ENCODE measurements at places on chromosomes 2 and 18. TPM values are rescaled to one million over a fixed set of nuclear protein-coding genes. Genes with fewer than 3 reads are reported as not detected.

GRCh38 chr2:236088368-236089057 lies 79.7 kb downstream of the GBX2 start:
- no peaks in the 10 kb centered on the region for H3K4me1 ChIP-seq
- DNase-seq, result no peak
- H3K27me3 ChIP-seq, result no peaks in the 10 kb centered on the region
- H3K36me3 ChIP-seq, result no peaks in the 10 kb centered on the region
- H3K27ac ChIP-seq, result no peak overlapping the region

- no peak for DNase-seq
- H3K27ac ChIP-seq, result no peak overlapping the region
- H3K36me3 ChIP-seq, result no peaks in the 10 kb centered on the region
- H3K27me3 ChIP-seq, result peaks cover 5% of the 10 kb centered on the region
- no peak overlapping the region for H3K4me3 ChIP-seq
- H3K4me1 ChIP-seq, result no peaks in the 10 kb centered on the region
Observed at GRCh38 chr18:71902482-71902881, 641.7 kb downstream of the CBLN2 start.

- no peaks in the 10 kb centered on the region for H3K4me1 ChIP-seq
- H3K27ac ChIP-seq, result no peak overlapping the region
- no peak overlapping the region for H3K4me3 ChIP-seq
- H3K36me3 ChIP-seq, result no peaks in the 10 kb centered on the region
- H3K27me3 ChIP-seq, result no peaks in the 10 kb centered on the region
- DNase-seq, result no peak
Observed at GRCh38 chr18:72910045-72910444, 42.3 kb upstream of the NETO1 start.

GRCh38 chr2:28568533-28568932 lies 72.7 kb downstream of the PLB1 start:
- no peaks in the 10 kb centered on the region for H3K27me3 ChIP-seq
- no peaks in the 10 kb centered on the region for H3K4me1 ChIP-seq
- H3K27ac ChIP-seq, result no peak overlapping the region
- DNase-seq, result no peak
- H3K4me3 ChIP-seq, result no peak overlapping the region

GRCh38 chr2:178250429-178250828 lies 56.1 kb downstream of the OSBPL6 start:
- H3K27ac ChIP-seq, result no peak overlapping the region
- H3K36me3 ChIP-seq, result no peaks in the 10 kb centered on the region

DNA sequence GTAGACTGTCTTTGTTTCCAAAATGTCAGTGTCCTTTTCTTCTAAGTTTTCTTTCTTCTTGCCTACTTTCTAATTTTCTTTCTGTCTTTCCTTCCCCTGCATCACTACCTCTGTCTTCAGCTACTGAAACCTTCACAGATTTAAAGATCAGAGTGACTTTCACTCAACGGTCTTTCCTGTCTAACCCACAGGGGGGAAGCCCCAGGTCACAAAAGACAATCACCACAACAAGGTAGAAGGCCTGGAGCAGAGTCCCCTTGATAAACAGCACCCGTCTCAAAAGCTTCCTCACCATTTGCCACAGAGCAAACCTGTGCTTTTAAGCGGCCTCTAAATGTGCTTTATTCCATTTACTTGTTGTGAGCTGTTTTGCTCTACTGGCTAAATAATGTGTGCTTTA lies 665.4 kb downstream of the BCL11A start:
- H3K27me3 ChIP-seq, result no peaks in the 10 kb centered on the region
- H3K4me3 ChIP-seq, result no peak overlapping the region
- no peak for DNase-seq
- no peak overlapping the region for H3K27ac ChIP-seq
- no peaks in the 10 kb centered on the region for H3K36me3 ChIP-seq

GRCh38 chr2:31219131-31219969 lies 2.0 kb upstream of the CAPN14 start:
- no peaks in the 10 kb centered on the region for H3K4me1 ChIP-seq
- H3K27ac ChIP-seq, result no peak overlapping the region
- H3K36me3 ChIP-seq, result no peaks in the 10 kb centered on the region
- DNase-seq, result no peak
- no peaks in the 10 kb centered on the region for H3K27me3 ChIP-seq
- no peak overlapping the region for H3K4me3 ChIP-seq

DNA sequence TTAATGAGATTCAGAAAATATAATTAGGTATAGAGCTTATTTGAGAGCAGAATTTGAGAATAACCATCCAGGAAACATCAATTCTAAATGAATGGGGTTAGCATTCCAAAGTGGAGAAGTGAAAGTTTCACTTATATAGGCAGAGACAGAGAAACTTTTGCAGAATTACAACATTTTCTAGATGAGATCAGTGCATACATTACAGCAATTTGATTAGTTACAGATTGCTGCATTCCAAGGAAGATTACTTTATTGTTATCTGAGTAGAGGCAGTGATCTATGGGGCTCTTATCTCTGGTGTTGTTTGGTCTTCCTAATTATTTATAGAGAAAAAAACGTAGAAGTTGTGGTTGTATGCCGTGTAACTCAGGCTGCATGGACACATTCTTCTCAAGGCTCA lies 373.8 kb upstream of the SYT4 start:
- H3K27ac ChIP-seq, result no peak overlapping the region
- no peaks in the 10 kb centered on the region for H3K4me1 ChIP-seq
- no peaks in the 10 kb centered on the region for H3K36me3 ChIP-seq
- no peaks in the 10 kb centered on the region for H3K27me3 ChIP-seq

- no peak overlapping the region for H3K4me3 ChIP-seq
- no peak for DNase-seq
- H3K27ac ChIP-seq, result no peak overlapping the region
- peaks cover 2% of the 10 kb centered on the region for H3K4me1 ChIP-seq
Observed at GRCh38 chr2:175025233-175025632, 20.1 kb upstream of the CHN1 start.

- no peak for DNase-seq
- no peaks in the 10 kb centered on the region for H3K4me1 ChIP-seq
- H3K27ac ChIP-seq, result no peak overlapping the region
- H3K27me3 ChIP-seq, result no peaks in the 10 kb centered on the region
- no peak overlapping the region for H3K4me3 ChIP-seq
Observed at GRCh38 chr2:135952891-135953290, 32.5 kb downstream of the DARS1 start.

GRCh38 chr2:196383799-196384198 lies 212.4 kb upstream of the STK17B start:
- no peaks in the 10 kb centered on the region for H3K27me3 ChIP-seq
- no peaks in the 10 kb centered on the region for H3K36me3 ChIP-seq
- no peak overlapping the region for H3K27ac ChIP-seq
- no peak for DNase-seq
- peaks cover 5% of the 10 kb centered on the region for H3K4me1 ChIP-seq

GRCh38 chr2:64825831-64826491 lies 163.2 kb upstream of the SLC1A4 start:
- no peak for DNase-seq
- no peak overlapping the region for H3K27ac ChIP-seq
- H3K27me3 ChIP-seq, result no peaks in the 10 kb centered on the region
- no peaks in the 10 kb centered on the region for H3K36me3 ChIP-seq
- no peaks in the 10 kb centered on the region for H3K4me1 ChIP-seq

DNA sequence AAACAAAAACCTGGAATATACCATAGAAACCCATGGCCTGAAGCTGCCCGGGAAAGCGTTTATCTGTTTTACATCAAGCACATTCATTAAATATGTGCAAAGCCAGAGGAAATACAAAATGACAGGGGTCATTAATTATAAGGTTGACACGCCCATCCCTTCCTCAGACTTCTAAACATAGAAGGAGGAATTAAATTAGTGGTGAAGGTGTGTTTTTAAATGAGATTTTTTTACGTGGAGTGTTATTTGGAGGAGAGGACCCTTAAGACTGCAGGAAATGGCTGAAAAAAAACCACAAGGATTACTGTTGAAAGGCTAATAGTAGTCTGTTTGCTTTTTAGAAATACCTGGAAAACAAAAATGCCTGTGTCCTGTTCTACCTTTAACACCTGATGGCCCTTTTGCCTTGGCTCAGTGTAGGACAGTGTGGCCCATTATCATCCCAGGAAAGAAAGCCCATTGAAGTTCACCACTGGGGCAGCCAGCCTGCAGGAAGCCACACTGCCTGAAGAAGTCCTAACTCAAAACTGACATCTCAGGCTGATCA lies 123.2 kb downstream of the EPHA4 start:
- H3K36me3 ChIP-seq, result no peaks in the 10 kb centered on the region
- DNase-seq, result no peak
- H3K27ac ChIP-seq, result no peak overlapping the region
- no peak overlapping the region for H3K4me3 ChIP-seq
- no peaks in the 10 kb centered on the region for H3K27me3 ChIP-seq

DNA sequence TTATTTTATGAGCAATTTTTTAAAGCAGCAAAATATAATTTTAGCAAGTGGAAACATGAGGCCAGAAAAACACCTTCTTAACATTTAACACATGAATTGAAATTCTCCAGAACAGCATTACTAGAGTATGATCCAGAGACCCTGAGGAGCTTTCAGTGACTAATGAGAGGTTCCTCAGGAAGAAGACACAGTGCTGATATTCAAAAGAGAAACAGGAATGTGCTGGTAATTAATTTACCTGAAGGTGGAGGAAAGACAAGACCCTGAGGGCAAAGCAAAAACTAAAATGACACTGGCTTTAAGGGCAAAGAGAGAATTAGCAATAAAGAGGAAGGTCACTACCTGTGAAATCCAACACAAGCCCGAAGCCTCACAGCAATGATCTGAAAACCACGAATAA lies 97.0 kb downstream of the CDH2 start:
- no peak for DNase-seq
- H3K4me1 ChIP-seq, result no peaks in the 10 kb centered on the region
- H3K36me3 ChIP-seq, result no peaks in the 10 kb centered on the region
- no peaks in the 10 kb centered on the region for H3K27me3 ChIP-seq
- no peak overlapping the region for H3K4me3 ChIP-seq

GRCh38 chr18:56034949-56035348 lies 447.0 kb upstream of the TCF4 start:
- H3K4me1 ChIP-seq, result no peaks in the 10 kb centered on the region
- H3K27me3 ChIP-seq, result no peaks in the 10 kb centered on the region
- no peak overlapping the region for H3K27ac ChIP-seq
- no peak overlapping the region for H3K4me3 ChIP-seq
- DNase-seq, result no peak

DNA sequence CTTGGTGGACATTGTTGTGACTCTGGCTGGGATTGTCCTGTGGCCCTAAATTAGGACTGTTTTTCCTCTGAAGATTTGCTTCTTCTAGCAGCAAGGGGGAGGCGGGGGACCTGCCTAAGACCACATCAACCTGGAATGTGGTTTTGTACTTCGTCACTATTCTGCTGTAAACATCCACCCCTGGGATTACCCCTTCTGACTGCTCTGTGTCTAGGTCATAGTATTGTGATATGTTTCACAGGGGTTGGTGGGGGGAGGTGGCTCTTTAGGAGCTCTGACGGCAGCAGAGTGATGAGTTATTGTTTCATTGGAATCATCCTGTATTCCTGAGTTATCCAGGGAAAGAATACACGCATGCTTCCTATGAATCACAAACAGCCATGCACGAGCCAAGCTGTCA lies 226.4 kb upstream of the MYT1L start:
- no peak overlapping the region for H3K4me3 ChIP-seq
- H3K27ac ChIP-seq, result no peak overlapping the region
- DNase-seq, result no peak
- H3K36me3 ChIP-seq, result no peaks in the 10 kb centered on the region
- H3K4me1 ChIP-seq, result no peaks in the 10 kb centered on the region

DNA sequence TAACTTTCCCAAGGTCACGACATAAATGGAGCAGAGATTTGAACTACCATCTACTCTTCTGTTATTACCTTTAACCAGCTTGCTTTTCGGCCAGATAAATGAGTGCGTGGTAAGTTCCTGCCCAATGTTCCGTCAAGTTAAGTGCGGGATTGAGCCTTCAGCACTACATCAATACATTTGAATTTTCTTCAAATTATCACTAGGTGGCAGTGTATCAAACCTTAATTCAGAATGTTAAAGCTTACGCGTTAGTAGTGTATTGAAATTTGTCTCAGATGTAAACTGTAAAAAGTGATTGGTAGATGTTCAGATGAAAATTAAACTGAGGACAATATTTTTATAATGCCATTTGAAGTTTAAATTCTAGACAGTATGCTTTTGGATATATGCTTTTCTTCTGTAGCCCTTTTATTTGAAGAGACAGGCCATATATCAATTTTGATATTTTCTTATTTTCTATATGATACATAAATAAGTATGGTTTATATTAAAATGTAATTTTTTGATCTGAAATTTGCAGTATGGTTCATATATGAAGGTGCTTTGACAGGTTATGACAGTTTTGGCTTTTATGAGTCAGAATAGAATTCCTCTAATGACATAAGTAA lies 681.3 kb downstream of the ADCYAP1 start:
- DNase-seq, result no peak
- no peaks in the 10 kb centered on the region for H3K27me3 ChIP-seq
- no peaks in the 10 kb centered on the region for H3K4me1 ChIP-seq
- no peaks in the 10 kb centered on the region for H3K36me3 ChIP-seq

DNA sequence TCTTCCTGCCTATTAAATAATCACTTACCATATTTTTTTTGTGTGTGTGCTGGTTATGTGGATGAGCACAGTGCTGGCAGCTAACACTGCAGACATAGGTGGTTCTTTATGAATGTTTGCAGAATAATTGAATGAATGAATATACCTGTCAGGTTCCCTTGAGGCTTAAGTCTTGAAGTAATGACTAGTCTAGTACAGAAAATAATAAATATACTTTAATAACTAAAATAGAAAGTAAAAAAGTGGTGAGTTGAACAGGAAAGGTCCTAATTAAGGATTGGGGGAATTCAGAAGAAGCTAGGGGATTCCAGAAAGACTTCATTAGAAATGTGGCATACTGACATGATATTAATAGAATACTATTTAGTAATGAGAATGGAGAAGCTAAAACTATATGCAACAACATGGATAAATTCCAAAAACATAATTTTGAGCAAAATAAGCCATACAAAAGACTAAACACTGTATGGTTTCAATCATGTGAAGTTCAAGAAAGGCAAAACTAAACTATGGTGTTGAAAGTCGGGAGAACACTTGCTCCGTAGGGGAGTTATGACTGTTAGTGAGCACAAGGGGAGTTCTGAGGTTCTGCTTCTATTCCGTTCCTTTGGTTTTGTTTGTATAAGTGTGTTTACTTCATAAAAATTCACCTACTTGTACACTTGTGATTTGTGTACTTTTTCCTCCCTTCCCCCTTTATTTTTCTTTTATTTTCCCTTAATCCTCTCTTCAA lies 464.6 kb downstream of the MTX2 start:
- no peak overlapping the region for H3K4me3 ChIP-seq
- H3K27me3 ChIP-seq, result no peaks in the 10 kb centered on the region
- H3K36me3 ChIP-seq, result no peaks in the 10 kb centered on the region
- DNase-seq, result no peak

- H3K27me3 ChIP-seq, result no peaks in the 10 kb centered on the region
- no peaks in the 10 kb centered on the region for H3K4me1 ChIP-seq
- H3K27ac ChIP-seq, result no peak overlapping the region
Observed at GRCh38 chr2:6832596-6833299, 33.0 kb downstream of the CMPK2 start.

Gene FOXD4L1
- polyA plus RNA-seq, result 0.10 TPM

Gene STAT4
- 2.2 TPM for polyA plus RNA-seq

Gene REG3A
- polyA plus RNA-seq, result 0.20 TPM

Gene PAX3
- not detected for polyA plus RNA-seq

Gene UCN
- not detected for polyA plus RNA-seq

Gene FLACC1
- 0.75 TPM for polyA plus RNA-seq

Gene PIKFYVE
- 5.5 TPM for polyA plus RNA-seq

Gene CYP1B1
- polyA plus RNA-seq, result 10.4 TPM

Gene ATP5F1A
- 225 TPM for polyA plus RNA-seq
